ENCODE measurements at places on chromosomes 4 and X. TPM values are rescaled to one million over a fixed set of nuclear protein-coding genes. Genes with fewer than 3 reads are reported as not detected.

The TRO gene
- total RNA-seq = 31.2 TPM

The EDA gene
- total RNA-seq = 4.6 TPM

The CLGN gene
- total RNA-seq = 37.0 TPM

The FRMPD4 gene
- 1.3 TPM for total RNA-seq

The EXOSC9 gene
- 52.2 TPM for total RNA-seq

The PF4V1 gene
- total RNA-seq = not detected

The LNX1 gene
- 5.8 TPM for total RNA-seq

The GC gene
- not detected for total RNA-seq

The CCNB3 gene
- total RNA-seq = 33.9 TPM

Measured in testis (tissue), 5 donors.